Stimulated activated naive CD8-positive, alpha-beta T cell treated with anti-CD3 and anti-CD28 coated beads, Interleukin-15, Interleukin-2, amounts not matched to agents 100 U/mL and 50 U/mL, for 24 hours (primary cell): ENCODE measurements at places on chromosomes 16 and 17.

- peak; percentile 80 for DNase-seq
Measured at GRCh38 chr16:81745704-81746558, 33.2 kb upstream of the PLCG2 start.

DNA sequence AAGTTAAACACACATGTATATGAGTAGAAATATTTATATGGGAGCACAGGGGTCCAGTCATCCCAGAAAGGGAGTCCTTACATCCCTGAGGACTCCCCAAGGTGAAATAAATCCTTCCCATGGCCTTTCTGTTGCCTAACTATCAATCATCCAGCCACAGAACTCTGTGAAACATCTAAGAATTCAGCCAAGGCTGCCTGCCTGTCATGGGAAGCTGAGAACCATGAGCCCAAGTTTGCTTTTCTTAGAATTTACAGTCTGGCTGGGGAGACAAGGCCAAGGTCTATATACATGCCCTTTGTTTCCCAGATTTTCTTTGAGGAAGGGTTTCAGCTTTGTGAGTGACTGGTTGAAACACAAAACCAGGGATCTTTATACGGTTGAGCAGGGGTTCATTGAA lies 15.8 kb downstream of the MYL4 start:
- no peak for DNase-seq

- no peak for DNase-seq
Measured at GRCh38 chr17:72361892-72362291, 241.1 kb downstream of the SOX9 start.

DNA sequence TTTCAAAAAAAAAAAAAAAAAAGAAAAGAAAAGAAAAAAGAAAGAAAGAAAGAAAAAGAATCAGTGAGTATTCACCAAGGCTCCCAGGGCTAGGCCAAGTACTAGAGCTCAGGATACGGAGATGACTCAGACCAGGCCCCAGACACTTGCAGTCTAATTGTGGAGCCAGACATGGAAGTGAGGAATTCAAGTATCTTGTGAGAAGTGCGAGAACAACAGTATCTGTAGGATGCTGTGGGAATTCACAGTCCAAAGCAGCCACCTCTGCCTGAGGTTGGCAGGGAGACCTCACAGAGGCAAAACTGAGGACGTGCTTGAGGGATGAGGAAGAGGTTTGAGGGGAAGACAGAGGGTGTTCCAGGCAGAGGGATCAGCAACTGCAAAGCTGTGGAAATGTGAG lies 14.0 kb upstream of the ALDOA start:
- DNase-seq = no peak

DNA sequence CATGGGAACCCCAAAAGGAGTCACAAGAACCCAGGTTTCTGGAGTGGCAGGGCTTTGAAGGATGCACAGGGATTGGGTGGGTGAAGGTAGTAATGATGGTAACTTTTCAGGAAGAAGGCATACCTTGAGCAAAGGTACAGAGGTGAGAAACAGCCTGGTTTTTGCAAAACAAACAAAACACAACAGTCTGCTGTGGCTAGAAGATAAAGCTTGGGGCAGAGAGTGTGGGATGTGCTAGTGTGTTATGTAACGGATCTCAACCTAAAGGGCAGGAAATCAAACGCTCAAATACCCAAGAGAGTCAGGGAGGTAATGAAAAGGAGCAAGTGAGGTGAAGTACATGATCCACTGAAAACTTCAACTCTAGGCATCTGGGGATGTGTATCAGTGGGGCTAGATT lies 4.6 kb downstream of the PTGES3L start:
- DNase-seq = no peak

- no peak for DNase-seq
Measured at GRCh38 chr17:4249452-4250029, 14.2 kb downstream of the ANKFY1 start.

GRCh38 chr16:27600381-27600780 lies 50.4 kb downstream of the KATNIP start:
- no peak for DNase-seq

DNA sequence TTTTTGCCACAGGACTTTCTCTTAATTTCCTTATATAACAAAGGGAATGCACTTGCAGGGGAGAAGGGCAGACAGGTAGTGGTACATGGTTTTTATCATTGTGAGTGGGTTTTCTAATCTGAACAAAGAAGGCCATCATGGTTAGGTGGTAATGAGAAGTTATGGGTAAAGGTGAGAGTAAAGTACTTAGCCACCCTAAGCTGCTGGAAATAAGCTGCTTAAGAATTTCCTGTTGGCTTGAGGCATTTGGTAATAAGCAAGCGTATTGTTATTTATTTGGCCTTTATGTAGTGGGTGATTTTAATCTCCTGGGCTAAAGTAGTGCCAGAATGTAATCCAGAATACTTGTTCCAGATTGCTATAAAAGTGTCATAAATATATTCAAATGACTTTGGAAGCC lies 27.1 kb downstream of the TAC4 start:
- no peak for DNase-seq

- DNase-seq = no peak
Measured at GRCh38 chr17:7781429-7781828, 52.6 kb upstream of the KDM6B start.

GRCh38 chr17:55549140-55549539 lies 37.9 kb upstream of the SMIM36 start:
- no peak for DNase-seq

- DNase-seq = no peak
Measured at GRCh38 chr17:71327376-71328059, 793.3 kb upstream of the SOX9 start.

GRCh38 chr16:89334050-89334449 lies 116.5 kb downstream of the ZNF778 start:
- DNase-seq = no peak

DNA sequence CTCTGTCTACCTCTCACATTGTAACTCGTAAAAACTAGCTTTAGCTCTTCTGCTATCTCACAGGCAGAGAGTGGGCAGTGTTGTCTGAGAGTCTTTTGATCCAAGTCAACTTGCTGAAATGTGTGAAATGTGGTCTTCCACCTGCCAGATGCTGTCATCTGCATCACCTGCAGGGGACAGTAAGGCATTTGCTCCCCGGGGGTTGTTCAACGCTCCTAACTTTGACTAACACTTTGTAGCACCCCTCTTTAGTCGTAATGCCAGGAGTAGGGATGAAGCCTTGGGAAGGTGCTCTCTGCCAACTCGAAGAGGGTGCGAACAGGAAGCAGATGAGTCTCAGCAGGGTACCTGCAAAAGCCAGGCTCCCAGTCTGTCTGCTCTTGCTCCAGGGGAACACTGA lies 36.1 kb downstream of the SNX11 start:
- no peak for DNase-seq

GRCh38 chr17:17034496-17035075 lies 7.7 kb upstream of the MPRIP start:
- DNase-seq = no peak

GRCh38 chr17:2393174-2393953 lies 7.5 kb downstream of the MNT start:
- DNase-seq = peak; percentile 93

GRCh38 chr17:48513097-48513496 lies 17.7 kb downstream of the HOXB1 start:
- DNase-seq = peak; percentile 21
